Ovary (tissue), 10 donors: ENCODE measurements at places on chromosomes 11 and 22. TPM values are rescaled to one million over a fixed set of nuclear protein-coding genes. Genes with fewer than 3 reads are reported as not detected.
A peak's percentile ranks its signal among the peaks of the same experiment; 100 is the strongest.

DBX1 gene
- not detected for polyA plus RNA-seq

ADSL gene
- polyA plus RNA-seq = 61.5 TPM

RGL4 gene
- 0.31 TPM for polyA plus RNA-seq

SH3BP1 gene
- polyA plus RNA-seq = 4.5 TPM

HTR3A gene
- polyA plus RNA-seq = not detected

SCO2 gene
- polyA plus RNA-seq = not detected

STT3A gene
- polyA plus RNA-seq = 239 TPM

RTN3 gene
- polyA plus RNA-seq = 142 TPM

MS4A15 gene
- polyA plus RNA-seq = not detected

APOL1 gene
- 75.9 TPM for polyA plus RNA-seq

RAB3IL1 gene
- 4.5 TPM for polyA plus RNA-seq

KDM4D gene
- 0.92 TPM for polyA plus RNA-seq

- DNase-seq = peak; percentile 96
These were observed at the start of gene CEP126 for GRCh38 chr11:101914738-101915426. CEP126 (plus strand) TSS chr11:101915010; CDS start chr11:101915285, 275 bp downstream.

- no peak for DNase-seq
These were observed 35.2 kb downstream of the APOL5 start for GRCh38 chr22:35752863-35753189.

- DNase-seq = no peak
These were observed 246.6 kb downstream of the TMEM135 start for GRCh38 chr11:87284306-87284705.

GRCh38 chr22:30016596-30016995 lies 63.7 kb upstream of the HORMAD2 start:
- DNase-seq = no peak

GRCh38 chr11:102662607-102663006 lies 37.5 kb upstream of the MMP20 start:
- DNase-seq = no peak

- DNase-seq = no peak
These were observed 48.2 kb downstream of the ADM start for GRCh38 chr11:10352921-10353550.

- peak; percentile 52 for DNase-seq
These were observed 29.9 kb upstream of the LRRC32 start for GRCh38 chr11:76700177-76701100.

- DNase-seq = no peak
These were observed 271.7 kb downstream of the BUD13 start for GRCh38 chr11:116500947-116501602.

DNA sequence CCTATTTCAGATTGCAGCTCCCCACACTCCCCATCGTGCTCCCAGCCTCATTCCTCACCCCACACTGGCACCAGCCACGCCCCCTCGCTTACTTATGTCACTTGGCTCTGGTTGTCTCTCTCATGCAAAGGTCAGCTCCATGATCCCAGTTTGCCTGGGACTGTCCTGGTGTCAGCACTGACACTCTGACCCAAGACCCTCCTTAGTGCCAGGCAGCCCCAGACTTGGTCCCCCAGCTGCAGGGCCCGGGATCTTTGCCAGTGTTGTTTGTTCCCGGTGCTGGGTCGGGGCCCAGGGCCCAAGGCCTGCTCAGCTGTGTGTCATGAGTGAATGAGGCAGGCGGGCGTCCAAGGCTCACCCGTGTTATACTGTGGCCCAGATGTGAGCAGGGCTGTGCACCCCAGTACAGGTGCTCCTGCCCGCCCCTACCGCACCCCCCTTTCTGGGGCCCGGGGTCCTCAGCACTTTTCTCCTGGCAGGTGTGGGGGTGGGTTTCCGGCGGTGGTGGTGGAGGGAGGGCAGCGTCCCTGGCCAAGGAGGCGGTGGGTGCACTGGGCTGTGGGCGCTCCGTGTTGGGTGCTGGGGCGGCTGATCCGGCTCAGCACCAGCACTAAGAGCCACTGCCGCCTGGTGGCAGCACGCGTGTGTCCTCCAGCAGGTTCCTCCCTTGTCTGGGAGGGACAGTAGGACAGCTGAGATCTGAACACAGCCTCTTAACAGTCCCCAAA lies 19.5 kb downstream of the IL17REL start:
- no peak for DNase-seq

DNA sequence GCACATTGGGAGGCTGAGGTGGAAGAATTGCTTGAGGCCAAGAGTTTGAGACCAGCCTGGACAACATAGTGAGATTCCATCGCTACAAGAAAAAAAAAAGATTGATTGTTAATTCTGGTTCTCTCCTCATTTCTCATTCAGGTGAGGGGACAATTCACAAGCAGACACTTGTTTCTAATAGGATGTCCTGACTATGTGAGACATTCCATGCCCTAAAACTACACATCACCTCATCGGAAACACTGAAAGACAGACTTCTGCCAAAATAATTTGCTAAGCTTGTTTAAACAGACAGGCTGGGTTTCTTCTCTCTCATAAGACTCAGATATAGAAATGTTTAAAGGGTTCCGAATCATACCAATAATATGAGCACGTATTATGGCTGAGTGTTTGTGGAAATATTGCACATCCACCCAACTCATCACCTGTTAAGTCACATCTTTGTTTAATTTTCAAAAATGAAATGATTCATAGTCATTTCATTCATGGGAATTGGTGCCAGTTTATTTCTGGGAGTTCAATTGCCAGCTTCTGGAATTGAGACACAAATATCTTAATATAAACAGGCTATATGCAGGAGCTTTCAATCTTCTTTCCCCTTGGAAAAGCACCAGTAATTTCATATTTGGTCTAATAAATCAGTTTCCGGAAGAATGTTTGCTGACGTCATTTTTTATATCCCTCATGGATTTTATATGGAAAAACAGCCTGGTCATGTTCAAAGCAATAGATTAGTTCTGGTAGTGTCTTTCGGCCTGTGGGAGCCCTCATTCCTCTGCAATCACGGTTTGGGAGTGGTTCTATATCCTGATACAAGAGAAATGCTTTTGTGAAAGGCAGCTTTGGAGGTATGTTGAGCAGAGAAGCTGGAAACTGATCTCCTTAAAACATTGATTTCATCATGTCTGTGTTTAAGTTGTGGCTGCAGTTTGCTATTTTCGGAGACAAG lies 87.0 kb downstream of the BDNF start:
- no peak for DNase-seq

GRCh38 chr22:35538801-35539321 lies 1.8 kb upstream of the RASD2 start:
- no peak for DNase-seq

DNA sequence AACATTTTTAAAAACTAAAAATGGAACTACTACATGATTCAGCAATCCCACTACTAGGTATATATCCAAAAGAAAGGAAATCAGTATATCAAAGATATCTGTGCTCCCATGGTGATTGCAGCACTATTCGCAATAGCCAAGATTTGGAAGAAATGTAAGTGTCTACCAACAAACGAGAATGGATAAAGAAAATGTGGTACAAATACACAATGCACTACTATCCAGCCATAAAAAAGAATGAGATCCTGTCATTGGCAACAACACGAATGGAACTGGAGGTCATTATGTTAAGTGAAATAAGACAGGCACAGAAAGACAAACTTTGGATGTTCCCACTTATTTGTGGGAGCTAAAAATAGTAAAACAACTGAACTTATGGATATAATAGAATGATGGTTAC lies 575.9 kb upstream of the CCDC90B start:
- no peak for DNase-seq

GRCh38 chr22:48802576-48802975 lies 1025.1 kb downstream of the BRD1 start:
- DNase-seq = no peak

DNA sequence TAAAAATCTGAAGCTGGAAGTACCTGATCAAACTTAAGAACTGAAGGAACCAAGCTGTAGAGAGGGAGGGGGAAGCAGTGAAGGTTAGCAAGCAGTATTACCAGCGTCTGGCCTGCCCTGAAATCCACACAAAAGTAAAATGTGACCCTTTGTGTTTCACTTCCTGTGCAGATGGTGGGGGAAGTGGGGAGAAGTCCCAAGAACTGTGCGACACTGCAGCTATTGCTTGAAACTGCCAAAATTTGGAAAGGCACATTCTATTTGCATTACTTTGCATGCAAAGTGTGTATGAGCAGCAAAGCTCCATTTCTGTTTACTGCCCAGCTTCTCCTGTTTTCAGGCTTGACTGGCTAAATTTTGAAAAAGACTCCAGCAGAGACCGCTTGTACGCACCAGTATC lies 72.1 kb upstream of the BMAL1 start:
- DNase-seq = no peak

DNA sequence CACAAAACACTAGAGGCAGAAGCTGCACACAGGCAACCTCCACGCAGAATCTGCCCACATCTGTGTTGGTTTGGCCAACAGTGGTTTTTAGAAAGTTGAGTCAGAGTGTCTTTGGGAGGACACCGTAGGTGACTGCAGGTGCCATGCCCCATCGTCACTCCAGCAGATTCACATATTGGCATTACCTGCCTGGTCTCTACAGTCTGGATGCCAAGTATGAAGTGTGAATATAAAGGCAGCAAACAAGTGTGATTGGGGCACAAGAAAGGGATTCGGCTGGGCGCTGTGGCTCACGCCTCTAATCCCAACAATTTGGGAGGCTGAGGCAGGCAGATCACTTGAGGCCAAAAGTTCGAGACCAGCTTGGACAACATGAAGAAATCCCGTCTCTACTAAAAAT lies 11.0 kb upstream of the FXYD2 start:
- no peak for DNase-seq

GRCh38 chr11:15339302-15339701 lies 224.6 kb downstream of the INSC start:
- no peak for DNase-seq

- DNase-seq = peak; percentile 40
These were observed 13.7 kb upstream of the PPARA start for GRCh38 chr22:46136486-46137217.

DNA sequence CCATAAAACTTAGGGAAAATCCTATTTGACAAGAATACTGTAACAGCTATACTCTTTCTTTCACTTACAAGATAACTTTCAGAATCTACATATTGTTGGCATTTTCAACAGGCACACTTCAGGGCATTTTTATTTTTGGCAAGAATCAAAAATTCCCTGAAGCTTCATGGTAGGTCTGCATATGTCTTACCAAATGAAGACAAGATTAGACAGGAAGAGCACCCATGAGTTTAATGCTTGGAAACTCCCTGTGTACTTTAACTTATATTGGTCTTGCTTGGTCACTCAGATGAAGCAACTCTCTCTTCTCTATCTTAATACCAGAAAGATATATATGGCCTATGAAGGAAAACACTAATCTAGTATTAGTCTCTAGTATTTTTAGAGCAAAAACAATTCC lies 137.7 kb downstream of the ATG16L2 start:
- DNase-seq = no peak

DNA sequence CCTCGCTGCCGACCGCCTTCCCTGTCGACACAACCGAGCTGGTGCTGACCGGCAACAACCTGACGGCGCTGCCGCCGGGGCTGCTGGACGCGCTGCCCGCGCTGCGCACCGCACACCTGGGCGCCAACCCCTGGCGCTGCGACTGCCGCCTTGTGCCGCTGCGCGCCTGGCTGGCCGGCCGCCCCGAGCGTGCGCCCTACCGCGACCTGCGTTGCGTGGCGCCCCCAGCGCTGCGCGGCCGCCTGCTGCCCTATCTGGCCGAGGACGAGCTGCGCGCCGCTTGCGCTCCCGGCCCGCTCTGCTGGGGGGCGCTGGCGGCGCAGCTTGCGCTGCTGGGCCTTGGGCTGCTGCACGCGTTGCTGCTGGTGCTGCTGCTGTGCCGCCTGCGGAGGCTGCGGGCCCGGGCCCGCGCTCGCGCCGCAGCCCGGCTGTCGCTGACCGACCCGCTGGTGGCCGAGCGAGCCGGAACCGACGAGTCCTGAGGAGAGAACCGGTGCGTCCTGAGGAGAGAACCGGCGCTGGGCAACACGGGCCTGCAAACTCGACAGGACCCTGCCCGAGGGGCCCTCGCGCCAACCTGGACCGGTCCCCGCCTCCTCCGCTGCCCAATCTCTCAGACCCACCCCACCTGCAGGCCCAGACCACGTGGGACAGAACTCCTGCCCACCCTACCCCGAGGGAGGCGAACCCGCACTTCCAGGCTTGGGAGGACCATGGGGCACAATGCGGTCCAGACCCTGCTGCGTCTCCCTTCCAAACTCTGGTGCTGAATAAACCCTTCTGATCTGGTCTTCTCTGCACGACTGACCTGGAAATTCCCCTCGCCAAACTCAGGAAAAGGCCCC lies 866 bp downstream of the GP1BB start:
- no peak for DNase-seq

DNA sequence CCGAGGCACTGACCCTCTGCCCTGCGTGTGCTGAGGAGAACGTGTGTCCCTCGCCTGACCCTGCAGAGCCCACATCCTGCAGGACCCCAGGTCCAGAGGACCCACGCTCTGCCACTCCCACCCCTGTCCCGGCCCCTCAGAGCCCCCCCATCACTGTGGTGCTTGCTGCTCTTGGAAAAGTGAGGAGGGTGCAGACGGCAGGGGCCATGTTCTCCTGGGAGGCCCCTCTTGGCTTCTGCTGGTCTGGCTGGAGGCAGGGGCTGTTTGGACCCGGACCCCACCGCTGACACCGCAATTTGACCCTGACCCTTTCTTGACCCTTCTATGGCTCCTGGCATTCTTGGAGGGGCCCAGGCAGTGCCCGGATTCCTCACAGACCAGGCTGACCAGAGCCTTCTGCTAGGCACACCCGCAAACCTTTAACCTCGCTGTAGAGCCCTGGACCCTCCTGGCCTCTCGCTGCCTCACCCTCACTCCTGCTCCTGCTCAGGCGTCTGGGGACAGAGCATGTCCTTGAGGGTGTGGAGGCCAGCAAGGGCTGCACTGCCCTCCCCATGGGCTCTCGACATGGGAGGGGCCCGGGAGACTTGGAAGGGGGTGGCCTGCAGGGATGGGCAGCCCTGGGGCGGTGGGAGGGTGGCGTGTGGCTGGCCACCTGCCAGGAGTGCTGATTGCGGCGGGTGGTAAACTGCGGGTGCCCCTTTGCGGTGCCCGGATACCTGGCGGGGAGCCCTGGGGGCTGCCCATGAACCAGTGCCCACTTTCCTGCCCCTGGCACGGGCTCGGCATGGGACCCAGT lies 37.0 kb upstream of the MUC5AC start:
- no peak for DNase-seq

GRCh38 chr11:124536520-124536919 lies 6.9 kb downstream of the OR8B12 start:
- no peak for DNase-seq
